Tibial nerve (tissue), 4 donors: ENCODE measurements at places on chromosomes 6 and 20. TPM values are rescaled to one million over a fixed set of nuclear protein-coding genes. Genes with fewer than 3 reads are reported as not detected.

The OSTM1 gene
- total RNA-seq, result 121 TPM

The ZFP57 gene
- total RNA-seq, result not detected

DNA sequence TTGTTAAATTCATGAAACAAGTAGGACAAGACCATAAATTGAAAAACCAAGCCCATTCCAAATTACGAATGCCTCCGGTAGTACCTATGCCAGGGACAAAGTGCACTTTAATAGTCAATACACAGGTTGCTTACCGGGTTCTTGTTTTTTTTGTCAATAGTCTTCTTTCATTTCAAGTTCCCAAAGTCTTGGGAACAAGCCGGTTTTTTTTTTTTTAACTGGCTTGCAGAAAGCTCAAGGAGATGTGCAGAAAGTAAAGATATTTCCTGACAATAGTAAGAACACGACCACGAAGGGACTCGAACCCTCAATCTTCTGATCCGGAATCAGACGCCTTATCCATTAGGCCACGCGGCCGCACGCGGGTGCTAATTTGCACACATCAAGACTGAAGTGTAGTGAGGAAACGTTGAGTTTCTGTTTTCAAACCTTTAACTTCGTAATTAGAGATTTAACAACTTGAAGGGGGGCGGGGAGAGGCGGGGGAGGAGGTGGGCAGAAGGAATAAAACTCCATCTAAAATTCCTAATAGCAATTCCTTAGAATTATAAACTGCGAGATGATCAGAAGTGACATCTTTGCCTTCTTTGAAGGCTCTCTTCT, 181.0 kb downstream of the TRIM27 start:
- no peaks in the 10 kb centered on the region for H3K4me1 ChIP-seq
- H3K27ac ChIP-seq, result no peak overlapping the region
- peaks cover 43% of the 10 kb centered on the region for H3K27me3 ChIP-seq
- no peak overlapping the region for H3K4me3 ChIP-seq
- no peaks in the 10 kb centered on the region for H3K36me3 ChIP-seq

GRCh38 chr20:33311996-33312395, 29.0 kb downstream of the BPIFB1 start:
- H3K4me3 ChIP-seq, result no peak overlapping the region
- no peaks in the 10 kb centered on the region for H3K27me3 ChIP-seq
- no peaks in the 10 kb centered on the region for H3K36me3 ChIP-seq
- no peaks in the 10 kb centered on the region for H3K4me1 ChIP-seq
- no peak for DNase-seq

- DNase-seq, result no peak
- no peaks in the 10 kb centered on the region for H3K36me3 ChIP-seq
- no peaks in the 10 kb centered on the region for H3K27me3 ChIP-seq
- no peaks in the 10 kb centered on the region for H3K4me1 ChIP-seq
- peak overlapping the region; percentile 32 for H3K27ac ChIP-seq
Observed at GRCh38 chr6:11315743-11316437, 83.4 kb upstream of the NEDD9 start.

GRCh38 chr20:57256908-57257307, 9.5 kb downstream of the BMP7 start:
- H3K27ac ChIP-seq, result no peak overlapping the region
- no peaks in the 10 kb centered on the region for H3K4me1 ChIP-seq
- no peak for DNase-seq
- peaks cover 22% of the 10 kb centered on the region for H3K27me3 ChIP-seq

GRCh38 chr6:29489286-29489685, 1.5 kb upstream of the MAS1L start:
- H3K27ac ChIP-seq, result no peak overlapping the region
- no peaks in the 10 kb centered on the region for H3K4me1 ChIP-seq
- DNase-seq, result no peak
- no peaks in the 10 kb centered on the region for H3K27me3 ChIP-seq
- H3K4me3 ChIP-seq, result no peak overlapping the region
- H3K36me3 ChIP-seq, result no peaks in the 10 kb centered on the region
